ENCODE measurements at places on chromosomes 16 and 17.

DNA sequence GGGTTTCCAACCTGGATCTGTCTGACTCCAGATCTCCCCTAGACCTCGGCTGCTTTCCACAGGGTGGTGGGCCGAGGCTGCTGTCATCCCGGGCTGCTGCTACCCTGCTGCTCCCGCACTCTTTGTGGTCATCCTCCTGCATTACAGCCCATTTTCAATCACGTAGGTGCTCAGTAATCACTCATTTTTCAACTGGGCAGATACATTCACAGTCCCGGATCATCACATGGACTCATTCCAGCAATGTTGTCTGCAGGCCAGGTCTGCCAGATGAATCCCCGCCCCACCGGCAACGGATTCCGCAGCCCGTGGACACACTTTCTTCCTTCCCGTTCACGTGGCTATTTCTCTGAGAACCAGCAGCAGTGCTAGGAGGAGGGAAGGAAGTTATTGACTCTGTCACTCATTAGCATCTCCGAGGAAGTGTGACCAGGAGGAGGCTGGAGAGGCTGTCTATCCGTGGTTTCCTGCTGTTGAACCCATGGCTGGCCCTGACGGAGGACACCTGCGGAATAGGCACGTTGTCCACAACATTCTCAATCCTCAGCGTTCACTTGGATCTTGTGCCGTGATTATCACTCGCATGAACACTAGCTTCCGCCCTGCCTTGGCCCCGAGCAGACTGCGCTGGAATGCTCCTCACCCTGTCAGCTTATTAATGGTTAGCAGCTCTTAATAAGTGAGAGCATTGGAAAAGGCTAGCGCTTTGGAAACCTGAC lies 14.7 kb upstream of the ZCCHC14 start:
- DNase-seq, result no peak

GRCh38 chr16:89349947-89350633 lies 132.6 kb downstream of the ZNF778 start:
- DNase-seq, result no peak

GRCh38 chr16:55760310-55761001 lies 72.4 kb downstream of the CES1 start:
- no peak for DNase-seq

DNA sequence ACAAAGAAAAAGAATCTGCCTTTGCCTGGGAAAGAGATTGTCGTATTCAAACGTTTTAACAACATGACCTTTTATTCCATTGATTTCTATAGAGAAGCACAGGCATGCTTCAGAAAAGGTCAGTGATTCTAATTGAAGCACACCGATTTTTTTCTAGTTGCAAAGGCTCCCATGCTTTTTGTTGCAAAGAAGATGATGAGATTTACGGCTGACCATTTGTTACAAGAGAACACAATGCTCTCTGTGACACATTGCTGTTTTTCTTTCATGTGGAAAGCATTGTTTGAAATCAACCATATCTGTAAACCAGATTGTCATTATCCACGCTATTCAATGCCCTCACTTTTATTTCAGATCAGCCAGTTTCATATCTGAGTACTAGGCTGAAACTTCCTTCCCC lies 99.8 kb downstream of the NLK start:
- peak; percentile 74 for DNase-seq

DNA sequence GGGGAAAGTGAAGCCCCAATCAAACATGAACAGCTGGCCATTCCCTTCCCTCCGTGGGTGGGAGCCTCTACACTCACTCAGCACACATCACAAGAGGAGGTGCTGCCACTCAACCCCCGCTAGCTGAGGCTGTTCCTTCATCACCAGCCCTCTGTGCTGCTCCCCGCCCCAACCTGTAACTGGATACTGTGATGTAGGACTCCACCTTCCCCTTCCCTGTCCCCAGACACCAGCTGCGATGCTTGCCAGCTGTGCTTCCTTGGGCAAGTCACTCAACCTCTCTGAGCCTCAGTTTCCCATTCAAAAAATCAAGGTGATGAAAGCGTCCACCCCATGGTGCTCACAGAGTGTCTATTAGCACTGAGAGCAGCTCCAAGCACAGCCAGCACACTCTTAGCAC lies 273.2 kb downstream of the MRTFB start:
- no peak for DNase-seq

GRCh38 chr17:57941384-57942370 lies 13.5 kb downstream of the CUEDC1 start:
- peak; percentile 57 for DNase-seq

DNA sequence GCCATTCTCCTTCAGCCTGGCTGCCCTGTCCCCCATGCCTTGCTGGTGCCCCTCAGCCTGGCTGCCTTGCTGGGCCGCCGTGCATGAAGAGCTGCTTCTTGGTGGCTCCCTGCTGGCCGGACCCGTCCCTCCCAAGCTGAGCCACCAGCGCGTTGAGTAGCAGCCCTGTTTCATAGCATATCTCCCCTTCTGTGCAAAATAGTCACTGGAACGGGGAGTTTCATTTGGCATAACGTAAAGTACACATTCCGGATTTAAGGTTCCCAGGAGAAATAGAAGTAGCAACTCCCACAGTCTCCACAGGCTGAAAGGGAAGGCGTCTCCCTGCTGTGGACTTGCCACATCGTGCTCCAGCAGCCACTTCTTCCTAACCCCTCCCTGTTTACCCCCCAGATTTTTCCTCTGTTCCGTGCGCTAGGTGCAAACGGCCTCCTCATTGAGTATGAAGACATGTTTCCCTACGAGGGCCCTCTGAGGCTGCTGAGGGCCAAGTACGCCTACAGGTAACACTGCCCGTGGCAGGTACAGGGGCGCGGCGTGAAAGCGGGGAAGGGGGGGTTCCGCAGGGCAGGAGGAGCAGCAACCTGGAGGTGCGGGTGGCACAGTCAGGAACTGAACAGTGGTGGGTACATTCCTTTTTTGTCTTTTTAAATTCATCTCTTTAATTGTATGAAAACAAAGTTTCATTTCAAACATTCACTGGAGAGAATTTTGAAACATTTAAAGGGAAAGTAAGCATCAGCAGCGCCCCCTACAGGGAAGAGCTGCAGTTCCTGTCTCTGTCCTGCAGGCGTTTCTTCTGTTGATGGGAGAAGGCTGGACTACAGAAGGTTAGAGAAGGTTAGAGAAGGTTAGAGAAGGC lies 5.8 kb upstream of the OGFOD3 start:
- DNase-seq, result no peak

DNA sequence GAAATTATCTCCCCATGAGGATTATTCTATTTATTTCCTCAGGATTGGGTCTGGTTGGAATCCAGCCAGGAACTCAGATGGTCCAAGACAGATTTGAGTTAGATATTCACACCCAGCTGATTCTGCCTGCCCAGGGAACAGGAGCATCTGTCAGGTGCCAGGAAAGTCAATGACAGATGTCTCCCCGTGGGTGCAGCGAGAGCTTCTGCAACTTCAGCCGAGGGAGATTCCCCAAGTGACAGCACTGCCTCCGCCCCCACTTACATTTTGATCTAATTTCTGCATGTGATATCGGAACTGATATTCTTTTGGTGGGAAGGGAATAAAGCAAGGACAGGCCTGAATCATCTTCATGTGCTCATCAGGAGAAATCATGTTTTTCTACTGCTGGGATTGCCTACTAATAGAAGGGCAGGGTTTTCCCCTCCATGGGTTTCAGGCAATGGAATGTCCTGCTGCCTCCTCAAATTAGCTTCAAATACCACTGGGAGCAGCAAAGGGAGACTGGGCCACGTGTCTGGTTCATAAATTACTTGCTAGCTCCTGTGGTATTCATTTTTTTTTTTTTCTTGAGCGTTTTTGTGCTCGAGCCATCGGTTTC lies 15.7 kb upstream of the DHX8 start:
- DNase-seq, result no peak

DNA sequence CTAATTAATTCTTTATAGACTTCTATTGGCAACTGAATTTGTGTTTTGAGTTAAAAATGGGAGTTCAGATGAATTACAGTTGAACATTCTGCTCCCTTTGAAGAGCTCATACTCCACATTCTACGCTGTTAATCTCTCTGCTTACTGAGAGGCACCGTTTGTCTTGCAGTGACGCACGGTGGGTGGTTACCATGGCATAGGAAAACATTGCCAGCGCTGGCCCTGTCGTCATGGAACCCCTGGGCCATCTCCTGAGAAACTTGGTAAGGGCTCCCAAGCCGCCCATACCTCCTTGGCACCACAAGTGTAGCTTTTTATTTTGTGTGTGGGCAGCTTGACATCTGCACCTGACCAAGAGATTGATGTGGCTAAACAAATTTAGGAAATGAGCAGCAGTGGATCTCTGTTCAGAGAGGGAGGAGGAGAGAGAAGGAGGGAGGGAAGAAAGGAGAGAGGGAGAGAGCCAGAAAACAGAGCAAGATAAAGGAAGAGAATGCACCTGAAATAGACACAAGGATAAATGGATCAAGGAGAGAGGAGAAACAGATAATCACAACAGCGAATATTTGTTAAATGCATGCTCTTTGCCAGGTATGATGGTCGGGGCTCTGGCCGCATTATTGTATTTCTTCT lies 398.5 kb downstream of the HAPSTR1 start:
- peak; percentile 67 for DNase-seq

DNA sequence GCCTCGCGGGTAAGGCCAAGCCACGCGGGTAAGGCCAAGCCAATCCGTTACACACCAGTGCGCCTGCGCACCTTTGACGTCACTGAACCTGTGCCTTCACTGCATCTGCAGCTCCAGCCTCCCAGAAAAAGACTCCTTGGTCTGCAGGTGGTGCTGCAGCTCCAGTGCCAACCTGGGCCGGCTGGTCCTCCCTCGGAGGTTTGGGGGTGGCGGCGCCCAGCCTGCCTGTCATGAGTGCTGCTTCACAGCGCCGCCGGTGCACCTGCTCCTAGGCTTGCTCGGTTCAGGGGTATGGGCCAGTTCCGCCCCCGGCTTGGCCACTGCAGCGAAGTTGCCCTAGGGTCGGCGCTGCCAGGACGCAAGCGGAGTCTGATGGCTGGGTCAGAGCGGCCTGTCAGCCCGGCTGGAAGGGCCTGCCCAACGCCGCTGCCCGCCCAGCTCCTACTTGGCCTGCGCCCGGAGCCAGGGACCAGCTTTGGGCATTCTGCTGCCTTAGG lies 146.6 kb downstream of the USP22 start:
- DNase-seq, result peak; percentile 13

- no peak for DNase-seq
Observed at GRCh38 chr17:28929787-28930186, 21.5 kb downstream of the PHF12 start.

DNA sequence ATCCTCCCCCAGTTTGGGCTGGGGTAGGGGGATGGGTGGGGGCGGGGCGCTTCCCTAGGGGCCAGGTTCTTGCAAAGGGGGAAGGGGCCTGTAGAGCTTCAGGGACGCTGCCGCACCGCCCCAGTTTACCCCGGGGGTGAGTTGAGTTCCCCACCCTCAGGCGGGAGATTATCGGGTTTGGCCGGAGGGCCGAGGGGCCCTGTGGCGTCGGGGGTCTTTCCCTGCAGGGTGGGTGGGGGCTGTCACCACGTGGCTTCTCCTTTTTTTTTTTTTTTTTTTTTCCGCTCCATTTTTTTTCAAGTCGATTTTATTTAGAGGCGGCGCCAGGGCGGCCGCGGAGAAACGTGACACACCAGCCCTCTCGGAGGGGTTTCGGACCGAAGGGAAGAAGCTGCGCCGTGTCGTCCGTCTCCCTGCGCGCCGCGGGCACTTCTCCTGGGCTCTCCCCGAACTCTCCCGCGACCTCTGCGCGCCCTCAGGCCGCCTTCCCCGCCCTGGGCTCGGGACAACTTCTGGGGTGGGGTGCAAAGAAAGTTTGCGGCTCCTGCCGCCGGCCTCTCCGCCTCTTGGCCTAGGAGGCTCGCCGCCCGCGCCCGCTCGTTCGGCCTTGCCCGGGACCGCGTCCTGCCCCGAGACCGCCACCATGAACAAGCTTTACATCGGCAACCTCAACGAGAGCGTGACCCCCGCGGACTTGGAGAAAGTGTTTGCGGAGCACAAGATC lies at the start of gene IGF2BP1:
Gene IGF2BP1, plus strand, starts transcription at position 283 of the 724 bp plus-strand sequence. Its CDS starts 361 bp downstream, at position 644.
- DNase-seq, result no peak

- no peak for DNase-seq
Observed at GRCh38 chr16:58638148-58639036, 8.8 kb upstream of the CNOT1 start.

DNA sequence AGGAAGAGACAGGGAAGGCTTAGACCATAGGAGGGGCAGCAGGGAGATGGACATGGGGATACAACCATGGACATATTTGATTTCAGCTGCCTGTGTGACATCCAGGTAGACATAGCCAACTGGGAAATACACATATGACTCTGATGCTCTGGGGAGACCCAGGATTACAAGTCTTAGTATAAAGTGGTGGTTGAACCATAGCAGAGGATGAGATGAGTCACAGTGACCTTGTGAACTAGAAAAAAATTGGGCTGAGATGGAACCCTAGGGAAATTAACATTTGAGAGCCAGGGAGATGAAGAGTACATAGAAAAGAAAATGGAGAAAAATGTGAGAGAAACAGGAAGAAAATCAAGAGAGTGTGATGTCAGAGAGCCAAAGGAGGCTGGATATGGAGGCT lies 10.2 kb downstream of the MARCHF10 start:
- DNase-seq, result no peak

DNA sequence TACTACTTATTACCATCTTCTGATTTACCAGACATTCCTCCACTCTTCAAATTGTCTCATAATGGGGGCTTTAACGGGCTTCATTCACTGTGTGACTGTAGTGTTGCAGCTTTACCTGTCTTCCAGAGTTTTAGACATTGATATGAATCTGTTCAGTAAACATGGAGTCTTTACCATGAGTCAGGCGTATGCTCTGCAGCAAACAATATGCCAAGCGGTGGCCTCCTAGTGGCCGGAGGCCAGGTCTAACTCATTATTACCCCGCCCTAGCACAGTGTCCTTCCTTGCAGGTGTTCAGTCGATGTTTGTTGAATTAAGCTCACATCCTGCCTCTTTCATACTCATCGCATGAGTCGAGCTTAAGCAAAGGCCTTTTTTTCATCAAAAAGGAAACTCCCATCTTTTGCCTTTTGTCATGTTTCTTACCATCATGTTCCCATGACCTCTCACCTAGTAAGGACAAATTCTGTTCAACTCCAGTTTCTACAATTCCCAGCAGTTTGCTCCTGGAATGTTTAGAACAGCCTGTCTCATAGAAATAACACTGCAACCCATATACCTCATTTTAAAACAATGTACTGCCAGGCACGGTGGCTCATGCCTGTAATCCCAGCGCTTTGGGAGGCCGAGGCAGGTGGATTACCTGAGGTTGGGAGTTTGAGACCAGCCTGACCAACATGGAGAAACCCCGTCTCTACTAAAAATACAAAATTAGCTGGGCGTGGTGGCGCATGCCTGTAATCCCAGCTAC lies 39.4 kb downstream of the TUBD1 start:
- no peak for DNase-seq

GRCh38 chr16:30567160-30567990 lies 4.1 kb downstream of the ZNF688 start:
- no peak for DNase-seq

- no peak for DNase-seq
Observed at GRCh38 chr17:16122697-16123434, 92.5 kb downstream of the NCOR1 start.

All from globus pallidus (tissue), 1 donor.